ENCODE measurements at places on chromosomes 5 and 9. TPM values are rescaled to one million over a fixed set of nuclear protein-coding genes. Genes with fewer than 3 reads are reported as not detected.

DNA sequence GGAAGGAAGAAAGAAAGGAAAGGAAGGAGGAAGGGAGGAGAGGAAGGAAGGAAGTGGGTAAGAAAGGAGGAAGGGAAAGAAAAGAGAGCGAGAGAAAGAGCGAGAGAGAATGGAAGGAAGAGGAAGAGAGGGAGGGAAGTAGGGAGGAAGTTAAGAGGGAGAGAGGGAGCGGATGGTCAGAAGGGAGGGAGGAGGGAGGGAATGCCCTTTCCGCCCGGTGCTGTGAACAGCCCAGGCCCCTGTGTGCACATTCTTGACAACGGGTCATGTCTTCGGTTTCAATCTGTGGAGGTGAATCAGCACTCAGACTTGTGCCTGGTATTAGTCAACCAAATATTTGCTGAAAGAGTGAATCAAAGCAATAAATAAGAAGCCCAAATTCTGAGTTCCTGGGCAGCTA is 39.2 kb downstream of the PRUNE2 start:
- DNase-seq, result no peak

- peak; percentile 80 for DNase-seq
These were observed at the start of gene CCNJL for GRCh38 chr5:160312134-160312959. Gene CCNJL (minus strand): TSS chr5:160312564. CDS start chr5:160311923, 641 bp downstream.

SPINK13 gene
- total RNA-seq, result not detected

DNA sequence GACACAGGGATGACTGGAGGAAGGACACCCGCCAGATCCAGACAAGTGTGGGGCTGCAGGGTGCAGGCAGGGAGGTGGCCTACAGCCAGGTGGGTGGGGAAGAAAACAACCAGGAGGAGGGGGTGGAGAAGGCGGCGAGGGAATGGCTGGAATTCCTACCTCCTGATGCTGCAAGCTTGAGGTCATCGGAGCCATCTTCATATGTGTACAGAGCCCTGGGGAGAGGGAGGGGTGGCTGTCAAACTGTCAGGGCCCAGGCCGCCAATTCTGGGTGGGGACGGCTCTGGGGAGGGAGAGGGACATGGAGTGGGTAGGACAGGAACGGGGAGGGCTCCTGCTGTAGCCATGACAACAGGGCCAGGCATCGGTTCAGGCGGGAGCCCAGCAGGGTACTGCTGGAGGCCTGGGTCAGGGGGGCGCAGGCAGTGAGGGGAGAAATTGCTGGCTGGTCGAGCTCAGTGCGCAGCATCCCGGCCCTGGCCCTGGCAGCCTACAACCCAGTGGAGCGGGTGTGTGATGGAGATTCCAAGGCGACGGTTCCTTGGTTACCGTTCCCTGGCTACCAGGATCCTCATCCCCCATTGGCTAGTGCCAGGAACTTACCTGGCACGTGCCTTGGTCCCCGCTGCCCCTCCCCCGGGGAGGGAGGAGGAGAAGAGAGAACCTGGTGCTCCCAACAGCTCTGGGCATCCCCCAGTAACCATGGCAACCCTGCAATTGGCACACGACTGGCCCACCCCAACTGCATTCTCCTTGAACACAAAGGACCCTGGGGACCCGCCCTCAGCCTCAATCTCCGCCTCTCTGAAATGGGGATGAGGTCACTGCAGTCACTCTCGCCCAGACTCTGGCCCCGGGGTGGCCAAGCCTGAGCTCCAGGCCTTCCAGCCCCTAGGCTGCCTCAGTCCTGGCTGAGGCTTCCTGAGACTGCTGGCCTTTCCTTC is 4.5 kb downstream of the DBN1 start:
- no peak for DNase-seq

DNA sequence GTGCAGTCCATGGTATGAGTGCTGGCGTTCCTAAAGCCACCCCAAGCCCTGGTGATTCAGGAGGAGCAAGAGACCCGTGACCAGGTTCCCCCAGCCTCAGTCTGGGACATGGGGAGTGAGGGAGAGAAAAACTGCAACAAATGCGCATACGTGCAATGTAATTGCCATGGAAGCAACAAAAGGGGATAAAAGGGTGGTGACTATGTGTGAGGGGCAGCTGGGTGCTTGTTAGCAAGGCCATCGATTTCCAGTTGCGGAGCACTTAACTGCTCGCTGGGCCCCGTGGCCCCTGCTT is 709 bp upstream of the SH3PXD2B start:
- DNase-seq, result no peak

DNA sequence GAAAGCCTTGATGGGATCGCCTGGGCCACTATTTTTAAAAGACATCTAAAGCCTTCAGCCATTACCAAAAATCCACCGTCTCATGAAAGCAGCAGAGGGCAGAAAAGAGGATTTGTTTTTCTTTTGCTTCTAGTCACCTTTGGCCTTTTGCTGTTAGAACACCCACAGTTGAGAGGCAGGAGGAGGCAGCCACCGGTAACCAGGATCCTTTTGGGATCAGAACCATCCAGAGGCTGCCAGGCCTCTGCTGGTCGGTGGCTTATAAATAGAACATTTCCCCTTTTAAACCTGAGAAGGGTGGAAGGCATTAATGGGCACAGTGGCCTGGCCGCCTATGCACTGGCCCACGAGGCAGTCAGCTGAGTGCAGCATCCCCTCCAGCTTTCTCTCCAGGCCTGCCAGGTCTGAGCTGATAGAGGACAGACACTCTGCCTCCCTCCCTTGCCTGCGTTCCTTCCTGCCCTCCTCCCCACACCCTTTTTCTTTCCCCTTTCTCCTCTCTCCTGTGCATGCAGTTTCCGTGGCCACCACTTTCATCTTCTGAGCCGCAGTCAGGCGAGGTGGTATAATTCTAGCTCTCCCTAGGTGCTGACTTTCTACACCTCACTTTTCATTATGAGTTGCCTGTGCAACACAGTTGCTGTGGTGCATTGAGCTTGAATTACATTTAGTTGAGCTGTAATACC is 253.4 kb downstream of the ARHGAP26 start:
- DNase-seq, result peak; percentile 80

- DNase-seq, result no peak
These were observed 27.5 kb downstream of the SEC61B start for GRCh38 chr9:99249619-99250018.

- DNase-seq, result no peak
These were observed 58.5 kb downstream of the KCNIP1 start for GRCh38 chr5:170562166-170562874.

DNA sequence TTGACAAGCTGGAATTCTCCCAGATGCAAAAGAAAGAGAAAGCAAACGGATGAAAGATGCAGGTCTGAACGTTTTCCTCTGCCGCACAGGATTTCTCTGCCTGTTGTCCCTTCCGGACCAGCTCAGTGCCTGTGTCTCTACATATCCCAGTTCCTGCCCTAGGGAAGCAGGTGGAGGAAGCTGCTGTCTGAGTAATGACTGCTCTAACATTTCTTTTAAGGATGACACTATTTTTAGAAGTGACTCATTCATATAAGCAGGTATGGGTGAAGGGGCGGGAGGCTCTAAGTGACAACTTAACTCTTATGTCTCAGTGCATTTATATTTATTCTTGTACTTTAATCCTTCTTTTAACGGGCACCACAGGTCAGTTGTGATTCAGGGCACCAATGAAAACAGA is 128.8 kb downstream of the SLC24A2 start:
- no peak for DNase-seq

GRCh38 chr5:69167493-69167855 is 524 bp downstream of the CCNB1 start:
- DNase-seq, result no peak

- no peak for DNase-seq
These were observed 32.7 kb upstream of the ZCCHC9 start for GRCh38 chr5:81268521-81269196.

PDGFRB gene
- 57.2 TPM for total RNA-seq

MYOZ3 gene
- total RNA-seq, result 5.5 TPM

EPB41L4B gene
- total RNA-seq, result 8.1 TPM

SLIT3 gene
- total RNA-seq, result 12.4 TPM

- no peak for DNase-seq
These were observed 51.3 kb upstream of the PITX1 start for GRCh38 chr5:135085133-135085935.

- DNase-seq, result no peak
These were observed 62.1 kb downstream of the PCSK1 start for GRCh38 chr5:96370976-96371375.

GRCh38 chr9:98171176-98171925 is 21.1 kb downstream of the CORO2A start:
- DNase-seq, result no peak

GRCh38 chr9:121050128-121050988 is at the start of gene C5:
Gene C5 (minus strand): TSS chr9:121050275. CDS start chr9:121050246, 29 bp downstream.
- DNase-seq, result no peak

DNA sequence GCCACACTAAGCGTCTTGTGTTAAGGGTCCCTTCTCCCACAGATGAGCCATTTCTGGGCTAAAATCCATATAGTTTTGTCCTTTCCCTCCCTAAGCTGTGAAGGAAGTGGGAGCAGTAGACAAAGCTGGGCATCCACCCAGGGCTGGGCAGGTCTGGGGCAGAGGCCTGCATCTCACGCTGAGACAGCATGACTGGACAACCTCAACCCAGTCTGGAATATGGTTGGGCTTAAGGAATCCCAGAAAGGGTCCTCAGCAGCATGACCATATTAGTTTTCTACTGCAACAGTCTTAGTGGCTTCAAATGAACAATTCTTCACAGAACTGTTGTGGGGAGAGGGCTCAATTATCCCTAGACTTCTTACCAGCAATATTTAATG is 173.8 kb downstream of the AUH start:
- DNase-seq, result no peak

GRCh38 chr9:15079989-15080388 is 169.8 kb upstream of the FREM1 start:
- DNase-seq, result no peak

NIM1K gene
- 0.14 TPM for total RNA-seq
